IPS-NIHi11 (cell line): ENCODE measurements at places on chromosomes 2 and 18.
A peak's percentile ranks its signal among the peaks of the same experiment; 100 is the strongest.

- peak; percentile 50 for DNase-seq
Measured at GRCh38 chr2:191166111-191166755, 15.4 kb upstream of the STAT4 start.

DNA sequence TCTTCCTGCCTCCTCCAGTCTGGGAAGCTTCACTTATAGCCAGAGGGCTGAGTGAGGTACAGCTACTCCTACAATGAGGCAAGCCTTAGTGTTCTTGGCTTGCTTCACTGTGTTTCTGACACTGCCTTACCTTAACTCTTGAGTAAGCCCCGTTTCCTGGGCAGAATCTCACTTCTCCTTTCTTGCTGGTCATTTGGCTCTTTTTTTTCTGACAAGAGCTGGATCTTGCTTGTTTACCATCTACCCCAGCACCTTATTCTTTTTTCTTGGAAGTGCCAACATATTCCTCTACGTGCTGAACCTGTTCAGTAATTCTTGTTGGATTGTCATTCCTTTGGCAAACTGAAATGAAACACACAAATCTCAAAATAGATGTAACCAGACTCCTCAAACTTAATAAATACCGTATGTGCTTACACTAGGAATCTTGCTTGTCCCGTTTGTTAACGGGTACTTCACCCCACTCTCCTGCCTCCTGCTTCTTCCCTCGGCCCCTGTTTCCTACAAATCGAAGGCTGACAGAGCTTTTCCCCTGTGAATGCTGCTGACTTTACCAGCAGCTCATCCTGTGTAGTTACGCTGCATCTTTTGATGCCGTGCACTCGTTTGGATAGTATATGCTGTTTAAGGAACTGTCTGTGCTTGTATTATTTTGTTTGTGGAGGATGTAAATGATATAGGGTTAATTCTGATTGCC lies 132.2 kb downstream of the FMNL2 start:
- DNase-seq: no peak

DNA sequence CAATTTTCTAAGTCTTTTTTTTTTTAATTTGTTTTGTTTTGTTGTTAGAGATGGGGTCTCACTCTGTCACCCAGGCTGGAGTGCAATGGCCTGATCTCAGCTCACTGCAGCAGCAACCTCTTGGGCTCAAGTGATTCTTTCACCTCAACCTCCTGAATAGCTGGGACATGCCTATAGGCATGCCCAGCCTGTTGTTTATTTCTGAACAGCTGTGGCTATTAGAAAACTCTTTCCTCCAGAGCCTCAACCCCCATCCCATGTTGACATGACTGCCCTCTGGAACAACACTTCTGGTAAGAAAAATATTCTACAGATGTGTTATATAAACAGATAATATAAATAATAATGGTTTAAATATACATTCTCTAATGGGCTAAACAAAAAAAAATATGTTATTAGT lies 44.4 kb upstream of the TWSG1 start:
- DNase-seq: no peak

DNA sequence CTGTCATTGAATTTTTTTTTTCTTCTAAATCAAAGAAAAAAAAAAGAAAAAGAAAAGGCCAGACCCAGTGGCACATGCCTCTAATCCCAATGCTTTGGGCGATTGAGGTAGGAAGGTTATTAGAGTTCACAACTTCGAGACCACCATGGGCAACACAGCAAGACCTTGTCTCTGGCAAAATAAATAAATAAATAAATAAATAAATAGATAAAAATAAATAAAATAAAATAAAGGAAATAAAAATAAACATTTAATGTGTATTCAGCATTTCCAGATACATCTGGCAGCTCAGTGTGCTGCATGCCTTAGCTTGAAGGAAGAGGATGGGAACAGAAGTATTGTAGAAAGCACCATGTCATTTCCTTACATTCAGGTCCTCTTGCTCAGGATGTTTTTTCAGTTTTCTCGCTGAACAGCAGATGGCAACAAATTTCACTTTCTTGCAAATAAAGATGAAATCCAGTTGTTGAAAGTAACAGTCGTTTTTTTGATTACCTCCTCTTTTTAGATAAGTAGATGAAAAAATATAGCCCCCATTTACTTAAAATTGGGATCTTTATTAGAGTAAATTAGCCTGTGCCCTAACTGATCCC lies 25.7 kb upstream of the FAM178B start:
- DNase-seq: no peak

DNA sequence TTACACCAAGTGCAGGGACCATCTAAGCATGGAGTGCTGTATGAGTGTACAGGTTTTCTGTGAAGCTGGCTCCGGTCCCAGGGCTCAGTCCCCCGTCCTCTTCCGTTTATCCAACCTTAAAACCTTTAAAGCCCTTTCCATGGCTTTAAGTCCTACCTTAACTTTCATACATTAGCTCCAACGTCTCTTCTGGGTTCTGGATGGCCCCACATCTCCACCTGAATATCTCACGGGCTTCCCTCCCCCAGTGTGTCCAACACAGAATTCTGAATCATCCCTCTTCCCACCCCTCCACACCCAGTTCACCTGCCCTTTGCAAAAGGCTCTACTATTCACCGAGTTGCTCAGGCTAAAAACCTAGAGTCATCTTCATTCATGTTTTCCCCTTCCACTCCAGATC lies 12.8 kb downstream of the ARHGAP25 start:
- DNase-seq: no peak

- DNase-seq: no peak
Measured at GRCh38 chr2:76973610-76974009, 548.6 kb downstream of the LRRTM4 start.

DNA sequence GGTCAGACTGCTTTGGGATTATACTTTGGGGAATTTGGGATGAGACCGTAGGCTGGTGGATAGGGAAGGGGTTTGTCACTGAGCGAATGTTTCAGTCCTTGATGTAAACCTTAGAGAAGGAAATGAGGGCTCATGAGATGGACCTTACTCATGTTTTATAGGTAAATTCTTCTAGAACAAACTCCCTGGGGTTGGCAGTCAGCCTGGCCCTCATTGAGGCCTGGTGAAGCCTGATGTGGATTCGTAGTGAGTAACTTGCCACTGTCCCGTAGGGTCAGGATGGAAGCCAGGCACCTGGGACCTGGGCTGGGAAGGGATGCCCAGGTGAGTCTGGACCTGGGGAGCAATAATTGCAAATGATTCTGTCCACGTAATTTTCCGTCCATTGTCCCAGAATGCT lies 258.3 kb downstream of the LPIN1 start:
- no peak for DNase-seq
